Mammary microvascular endothelial cell (primary cell): ENCODE measurements at places on chromosomes 11 and 22. TPM values are rescaled to one million over a fixed set of nuclear protein-coding genes. Genes with fewer than 3 reads are reported as not detected.

Gene NOL12
- 48.0 and 60.5 TPM in 2 replicates for total RNA-seq

Gene AMBRA1
- 24.6 and 30.0 TPM in 2 replicates for total RNA-seq

Gene ACTN3
- not detected in 2 replicates for total RNA-seq

Gene CYB561A3
- 40.4 and 45.9 TPM in 2 replicates for total RNA-seq

Gene KCNQ1
- 0.20 TPM in 1 of 2 replicates, not detected in the other for total RNA-seq

Gene DKK3
- total RNA-seq, result 146 and 154 TPM in 2 replicates
